ENCODE measurements at places on chromosomes 16 and 17. TPM values are rescaled to one million over a fixed set of nuclear protein-coding genes. Genes with fewer than 3 reads are reported as not detected.

KRTAP4-1 gene
- total RNA-seq, result not detected

G6PC1 gene
- 0.72 TPM for total RNA-seq

KRT33A gene
- not detected for total RNA-seq

CYGB gene
- 15.7 TPM for total RNA-seq

GRCh38 chr17:72004011-72004427 lies 116.8 kb upstream of the SOX9 start:
- no peak overlapping the region for H3K4me3 ChIP-seq
- no peaks in the 10 kb centered on the region for H3K4me1 ChIP-seq
- H3K27ac ChIP-seq, result no peak overlapping the region
- no peak for DNase-seq
- no peaks in the 10 kb centered on the region for H3K27me3 ChIP-seq
- H3K36me3 ChIP-seq, result no peaks in the 10 kb centered on the region

GRCh38 chr17:76840884-76841775 lies 27.1 kb upstream of the MGAT5B start:
- no peaks in the 10 kb centered on the region for H3K36me3 ChIP-seq
- no peak for DNase-seq
- H3K4me1 ChIP-seq, result no peaks in the 10 kb centered on the region

DNA sequence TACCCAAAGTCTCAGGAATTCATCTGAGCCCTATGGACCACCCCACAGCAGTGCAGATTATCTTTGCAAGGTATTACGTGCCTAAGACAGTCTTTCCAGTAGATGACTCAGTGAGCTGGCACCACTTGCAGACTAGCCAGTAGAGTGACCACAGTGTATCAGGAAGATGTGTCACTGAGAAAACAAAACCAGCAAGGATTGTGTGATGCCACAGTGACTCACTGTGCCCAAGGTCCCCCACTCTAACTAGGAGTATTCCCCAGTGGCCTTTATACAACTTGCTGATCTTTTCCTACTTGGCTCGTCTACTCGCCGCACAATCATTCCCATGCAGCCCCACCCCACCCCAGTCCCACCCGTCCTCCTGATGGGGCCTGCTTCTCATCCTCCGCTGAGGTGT lies 26.8 kb upstream of the PRKCA start:
- H3K4me1 ChIP-seq, result no peaks in the 10 kb centered on the region
- no peak for DNase-seq
- no peaks in the 10 kb centered on the region for H3K36me3 ChIP-seq
- H3K27ac ChIP-seq, result no peak overlapping the region
- H3K4me3 ChIP-seq, result no peak overlapping the region
- no peaks in the 10 kb centered on the region for H3K27me3 ChIP-seq

- no peaks in the 10 kb centered on the region for H3K36me3 ChIP-seq
- H3K4me1 ChIP-seq, result peaks cover 21% of the 10 kb centered on the region
- H3K27ac ChIP-seq, result peak overlapping the region; percentile 9
- no peaks in the 10 kb centered on the region for H3K27me3 ChIP-seq
- DNase-seq, result peak; percentile 46
- H3K4me3 ChIP-seq, result no peak overlapping the region
These were observed 20.2 kb downstream of the KNOP1 start for GRCh38 chr16:19697756-19698318.

- no peaks in the 10 kb centered on the region for H3K27me3 ChIP-seq
- no peak overlapping the region for H3K27ac ChIP-seq
- no peaks in the 10 kb centered on the region for H3K36me3 ChIP-seq
- DNase-seq, result no peak
- H3K4me1 ChIP-seq, result peaks cover 17% of the 10 kb centered on the region
These were observed 57.7 kb downstream of the OR1D5 start for GRCh38 chr17:3005696-3006095.

Data from pancreas (tissue), 10 donors.